Mammary microvascular endothelial cell (primary cell): ENCODE measurements at places on chromosomes 16 and 17. TPM values are rescaled to one million over a fixed set of nuclear protein-coding genes. Genes with fewer than 3 reads are reported as not detected.

The CSH1 gene
- total RNA-seq: not detected in 2 replicates

The DHRS7C gene
- total RNA-seq: not detected in 2 replicates

The CHP2 gene
- not detected in 2 replicates for total RNA-seq

The USP43 gene
- 0.07 and 0.10 TPM in 2 replicates for total RNA-seq

The KRTAP1-4 gene
- total RNA-seq: not detected in 2 replicates

The FOXK2 gene
- total RNA-seq: 28.3 and 33.9 TPM in 2 replicates

The DNAH3 gene
- under 0.01 and 0.07 TPM in 2 replicates for total RNA-seq

The CDRT15L2 gene
- not detected in 2 replicates for total RNA-seq

The PPY gene
- not detected in 2 replicates for total RNA-seq

The TMEM231 gene
- total RNA-seq: 4.0 and 6.8 TPM in 2 replicates

The SLC35G3 gene
- total RNA-seq: not detected in 2 replicates

The GNGT2 gene
- 2.8 and 8.5 TPM in 2 replicates for total RNA-seq

The TBX6 gene
- total RNA-seq: 0.10 TPM in 1 of 2 replicates, not detected in the other

The C17orf50 gene
- not detected in 2 replicates for total RNA-seq

The TNFRSF13B gene
- total RNA-seq: not detected in 2 replicates

The CRYBA1 gene
- not detected in 2 replicates for total RNA-seq

The PRSS33 gene
- not detected in 2 replicates for total RNA-seq

The TP53TG3B gene
- not detected in 2 replicates for total RNA-seq

The PRDM7 gene
- not detected in 2 replicates for total RNA-seq

The DLX3 gene
- total RNA-seq: not detected in 2 replicates

The PERCC1 gene
- not detected in 2 replicates for total RNA-seq

The OTOP3 gene
- total RNA-seq: not detected in 2 replicates

The CA5A gene
- total RNA-seq: not detected in 2 replicates

The MYOCD gene
- total RNA-seq: not detected in 2 replicates

The TPSD1 gene
- total RNA-seq: not detected in 2 replicates

The OR1A1 gene
- not detected in 2 replicates for total RNA-seq

The ERN1 gene
- 8.7 and 9.8 TPM in 2 replicates for total RNA-seq

The NATD1 gene
- total RNA-seq: 4.3 and 5.1 TPM in 2 replicates
